ENCODE measurements at places on chromosomes 7 and 10.
A peak's percentile ranks its signal among the peaks of the same experiment; 100 is the strongest.

DNA sequence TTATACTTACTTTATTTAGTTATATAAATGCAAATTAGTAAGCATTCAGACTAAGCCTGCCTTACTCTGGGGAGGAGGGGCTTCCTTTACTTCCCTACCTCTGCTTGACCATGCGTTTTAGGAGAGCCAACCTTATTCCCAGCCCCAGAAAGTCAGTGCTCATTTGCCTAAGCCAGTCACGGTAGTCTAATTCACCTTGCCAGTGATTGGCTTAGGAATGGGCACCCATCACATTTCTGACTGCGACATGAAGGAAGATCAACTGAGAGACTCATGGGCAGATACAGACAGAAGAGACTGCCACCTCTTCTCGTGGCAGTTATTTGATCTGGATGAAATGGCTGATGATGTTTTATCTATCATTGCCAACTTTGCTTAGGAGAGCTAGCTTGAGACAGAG, 29.5 kb downstream of the RPA3 start:
- no peak for DNase-seq

- no peak for DNase-seq
Observed at GRCh38 chr7:24572393-24572996, 757 bp upstream of the PALS2 start.

- no peak for DNase-seq
Observed at GRCh38 chr7:134449680-134450079, 9.2 kb downstream of the AKR1B1 start.

- DNase-seq: no peak
Observed at GRCh38 chr10:120987359-120987758, 136.2 kb downstream of the WDR11 start.

DNA sequence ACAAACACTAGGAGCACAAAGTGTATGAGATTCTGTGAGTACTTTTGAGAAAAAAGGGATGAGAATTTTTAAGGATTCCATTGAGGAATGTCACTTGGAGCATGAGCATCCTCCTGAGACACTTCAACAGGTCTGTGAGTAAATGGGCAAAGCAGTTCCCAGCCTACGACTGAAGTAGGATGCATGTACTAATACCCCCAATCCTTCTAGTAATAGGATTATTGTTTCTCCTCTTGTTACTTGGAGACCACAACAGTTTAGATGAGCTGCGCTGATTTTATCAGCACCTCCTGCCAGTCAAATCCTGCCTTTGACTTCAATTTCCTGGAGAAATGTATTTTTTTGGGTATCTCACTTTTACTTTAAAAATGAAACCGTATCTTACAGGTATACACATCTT, 820 bp downstream of the BBS9 start:
- no peak for DNase-seq

- DNase-seq: no peak
Observed at GRCh38 chr10:22615819-22616499, 98.4 kb downstream of the PIP4K2A start.

DNA sequence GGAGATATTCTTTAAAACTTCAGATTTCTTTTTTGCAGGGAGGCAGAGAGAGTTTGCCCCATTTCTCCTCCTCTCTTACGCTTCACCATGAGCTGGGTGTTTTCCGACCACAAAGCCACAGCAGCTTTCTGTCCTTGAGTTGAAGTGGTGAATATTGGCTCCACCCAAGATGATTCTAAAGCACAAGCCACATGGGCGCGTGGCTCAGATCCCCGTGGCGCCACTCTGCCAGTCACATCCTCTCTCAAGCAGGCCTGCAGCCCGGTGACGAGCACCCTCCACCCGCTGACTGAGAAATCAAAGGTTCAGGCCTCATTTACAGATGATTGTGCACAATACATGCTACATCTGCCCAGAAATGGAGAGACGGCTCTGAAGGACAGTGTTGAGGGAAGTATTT, 27.6 kb upstream of the RNF32 start:
- DNase-seq: peak; percentile 64

DNA sequence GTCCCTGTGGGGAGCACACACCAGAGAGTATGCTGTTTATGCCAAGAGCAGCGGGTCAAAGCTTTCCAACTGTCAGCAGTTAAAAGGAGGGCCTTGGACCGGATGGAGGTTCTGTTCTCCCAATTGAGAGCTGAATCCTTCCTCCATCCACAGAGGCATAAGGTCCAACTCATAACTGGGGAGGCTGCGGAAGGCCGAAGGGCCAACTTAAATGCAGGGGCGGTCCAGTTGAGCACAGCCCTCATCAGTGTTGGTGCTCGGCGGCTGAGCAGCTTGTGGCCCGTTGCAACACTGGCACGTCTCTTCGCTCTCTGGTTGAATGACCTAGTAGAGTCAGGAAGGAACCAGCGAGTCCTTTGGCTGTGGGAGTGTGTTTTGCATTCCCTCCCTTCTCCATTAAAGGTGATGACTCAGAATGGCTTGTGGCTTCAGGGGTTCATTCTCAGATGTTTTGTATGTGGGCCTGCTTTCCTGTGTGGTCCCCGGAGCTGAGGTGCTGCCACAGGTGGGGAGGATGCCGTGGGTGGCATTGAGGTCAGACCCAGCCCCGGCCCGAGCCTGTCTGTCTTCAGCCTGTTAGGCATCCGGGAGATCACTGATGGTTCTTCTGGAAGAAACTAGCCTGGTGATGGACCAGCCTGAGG, 44.8 kb upstream of the DMBT1 start:
- peak; percentile 10 for DNase-seq

Measured in stimulated activated CD4-positive, alpha-beta T cell treated with anti-CD3 and anti-CD28 coated beads, Interleukin-2, amount 100 ng/mL, for 4 hours (primary cell).